Lung (tissue), 17 donors: ENCODE measurements at places on chromosomes 13 and 19. TPM values are rescaled to one million over a fixed set of nuclear protein-coding genes. Genes with fewer than 3 reads are reported as not detected.

The MIR17HG gene
- polyA plus RNA-seq = 0.60 TPM

GRCh38 chr13:43293986-43294385 is 270.6 kb downstream of the DNAJC15 start:
- no peaks in the 10 kb centered on the region for H3K36me3 ChIP-seq
- DNase-seq = no peak
- H3K4me3 ChIP-seq = no peak overlapping the region
- H3K27ac ChIP-seq = no peak overlapping the region

- no peaks in the 10 kb centered on the region for H3K36me3 ChIP-seq
- no peak for DNase-seq
- no peaks in the 10 kb centered on the region for H3K27me3 ChIP-seq
- no peaks in the 10 kb centered on the region for H3K4me1 ChIP-seq
- no peak overlapping the region for H3K4me3 ChIP-seq
These were observed 65.6 kb downstream of the UFM1 start for GRCh38 chr13:38415233-38415632.

The HPN gene
- 22.5 TPM for polyA plus RNA-seq

DNA sequence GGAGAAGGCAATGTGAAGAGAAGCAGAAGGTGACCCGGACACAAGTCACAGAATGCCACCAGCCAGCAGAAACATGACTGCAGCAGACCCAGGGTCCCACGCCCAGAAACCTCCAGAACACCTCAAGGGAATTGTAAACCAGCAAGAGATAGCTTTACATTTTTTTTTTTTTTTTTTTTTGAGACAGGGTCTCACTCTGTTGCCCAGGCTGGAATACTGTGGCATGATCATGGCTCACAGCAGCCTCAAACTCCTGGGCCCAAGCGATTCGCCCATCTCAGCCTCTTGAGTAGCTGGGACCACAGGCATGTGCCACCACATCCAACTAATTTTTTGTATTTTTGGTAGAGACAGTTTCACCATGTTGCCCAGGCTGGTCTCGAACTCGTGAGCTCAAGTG is 10.5 kb upstream of the CEACAM20 start:
- H3K27me3 ChIP-seq = no peaks in the 10 kb centered on the region
- H3K4me1 ChIP-seq = no peaks in the 10 kb centered on the region
- no peak overlapping the region for H3K27ac ChIP-seq
- H3K36me3 ChIP-seq = no peaks in the 10 kb centered on the region

GRCh38 chr13:98368019-98368418 is 190.9 kb upstream of the RNF113B start:
- peaks cover 7% of the 10 kb centered on the region for H3K4me1 ChIP-seq
- H3K4me3 ChIP-seq = no peak overlapping the region
- DNase-seq = no peak

DNA sequence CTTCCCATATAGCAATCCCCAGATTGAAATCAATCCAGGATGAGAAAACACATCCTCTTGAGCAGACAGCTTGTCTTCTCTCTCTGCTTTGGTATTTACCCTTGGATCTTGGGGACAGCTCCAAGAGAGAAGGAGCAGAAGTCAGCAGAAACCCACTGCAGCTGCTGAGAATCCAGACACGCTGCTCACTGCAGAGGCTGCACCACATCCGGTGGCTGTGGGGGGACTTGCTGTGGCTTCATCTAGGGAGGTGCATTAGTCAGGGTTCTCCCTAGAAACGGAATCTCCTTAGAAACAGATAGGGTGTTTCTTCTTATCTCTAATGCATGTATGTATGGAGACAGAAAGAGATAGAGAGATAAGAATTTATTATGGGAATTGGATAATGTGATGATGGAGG is 2.7 kb downstream of the CYP4F12 start:
- no peak overlapping the region for H3K4me3 ChIP-seq
- H3K27ac ChIP-seq = no peak overlapping the region
- no peaks in the 10 kb centered on the region for H3K36me3 ChIP-seq
- peaks cover 17% of the 10 kb centered on the region for H3K4me1 ChIP-seq

The CACNG7 gene
- polyA plus RNA-seq = not detected

The ZNF878 gene
- 0.22 TPM for polyA plus RNA-seq

- peak overlapping the region; percentile 93 for H3K27ac ChIP-seq
- peak; percentile 29 for DNase-seq
- H3K4me1 ChIP-seq = peaks cover 10% of the 10 kb centered on the region
- peak overlapping the region; percentile 31 for H3K4me3 ChIP-seq
- H3K36me3 ChIP-seq = no peaks in the 10 kb centered on the region
- H3K27me3 ChIP-seq = no peaks in the 10 kb centered on the region
These were observed 638 bp downstream of the ADGRE5 start for GRCh38 chr19:14381689-14382474.

DNA sequence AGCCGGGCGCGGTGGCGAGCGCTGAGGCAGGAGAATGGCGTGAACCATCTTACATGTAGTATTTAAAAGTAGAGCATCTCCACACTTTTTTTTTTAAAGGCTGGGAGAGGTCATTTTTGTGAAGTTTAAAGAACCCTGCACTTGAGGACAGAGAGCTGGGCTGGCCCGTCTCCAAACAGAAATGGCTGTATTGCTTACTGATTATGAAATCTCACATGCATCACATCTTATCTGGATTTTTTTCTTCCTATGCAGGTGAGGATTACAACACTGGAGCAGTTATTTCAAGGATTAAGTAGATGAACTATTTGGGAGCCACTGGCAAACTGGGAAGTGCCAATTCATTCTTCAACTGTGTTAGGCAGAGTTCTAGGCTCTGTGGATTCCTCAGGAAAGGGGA is 59.5 kb downstream of the TEX26 start:
- H3K4me3 ChIP-seq = no peak overlapping the region
- no peak for DNase-seq
- H3K27me3 ChIP-seq = no peaks in the 10 kb centered on the region
- no peaks in the 10 kb centered on the region for H3K4me1 ChIP-seq
- H3K27ac ChIP-seq = no peak overlapping the region

DNA sequence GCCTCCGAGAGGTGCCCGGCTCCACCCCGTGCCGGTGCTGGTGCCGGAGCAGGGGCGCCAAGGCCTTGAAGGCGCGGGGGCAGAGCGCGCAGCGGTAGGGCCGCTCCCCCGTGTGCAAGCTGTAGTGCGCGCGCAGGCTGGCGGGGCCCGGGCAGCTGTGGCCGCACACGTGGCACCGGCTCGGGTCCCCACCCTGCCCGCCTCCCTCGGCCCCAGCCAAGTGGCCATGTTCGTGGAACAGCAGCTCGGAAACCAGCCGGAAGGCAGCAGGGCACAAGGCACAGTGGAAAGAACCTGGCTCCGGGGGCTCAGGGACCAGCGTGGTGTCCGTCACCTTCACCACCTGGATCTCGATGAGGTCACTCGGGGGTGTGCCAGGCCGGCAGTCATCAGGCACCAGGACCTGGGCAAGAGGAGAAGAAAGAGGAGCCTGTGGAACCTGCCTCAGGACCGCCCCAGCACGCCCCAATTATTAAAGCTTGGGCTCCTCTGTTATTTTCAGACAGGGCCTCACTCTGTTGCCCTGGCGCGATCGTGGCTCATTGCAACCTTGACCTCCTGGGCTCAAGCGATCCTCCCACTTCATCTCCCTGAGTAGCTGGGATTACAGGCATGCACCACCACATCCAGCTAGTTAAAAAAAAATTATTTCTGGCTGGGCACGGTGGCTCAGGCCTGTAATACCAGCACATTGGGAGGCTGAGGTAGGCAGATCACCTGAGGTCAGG is 2.0 kb downstream of the ZNF784 start:
- no peak for DNase-seq
- peaks cover 6% of the 10 kb centered on the region for H3K36me3 ChIP-seq
- H3K27ac ChIP-seq = no peak overlapping the region
- H3K4me1 ChIP-seq = peaks cover 3% of the 10 kb centered on the region

The MBD3L5 gene
- not detected for polyA plus RNA-seq

DNA sequence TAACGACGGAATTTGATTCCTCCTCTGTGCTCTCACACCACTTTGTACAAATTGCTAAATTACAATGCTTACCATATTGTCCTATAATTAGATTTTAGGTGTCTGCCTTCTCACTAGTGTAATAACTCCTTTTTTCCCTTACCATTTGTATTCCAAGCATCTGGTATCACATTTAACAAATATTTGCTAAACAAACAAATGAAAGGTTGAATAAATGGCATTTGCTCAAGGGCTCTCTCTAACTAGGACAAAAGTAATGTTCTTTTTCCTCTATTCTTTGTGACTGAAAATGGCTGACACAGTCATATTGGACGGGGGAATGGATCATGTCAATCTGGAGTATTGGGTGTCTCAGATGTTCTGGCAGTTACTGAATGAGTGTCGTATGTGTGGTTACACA is 99.7 kb downstream of the ENOX1 start:
- H3K4me1 ChIP-seq = peaks cover 4% of the 10 kb centered on the region
- H3K4me3 ChIP-seq = no peak overlapping the region
- H3K27ac ChIP-seq = peak overlapping the region; percentile 54
- no peaks in the 10 kb centered on the region for H3K27me3 ChIP-seq

DNA sequence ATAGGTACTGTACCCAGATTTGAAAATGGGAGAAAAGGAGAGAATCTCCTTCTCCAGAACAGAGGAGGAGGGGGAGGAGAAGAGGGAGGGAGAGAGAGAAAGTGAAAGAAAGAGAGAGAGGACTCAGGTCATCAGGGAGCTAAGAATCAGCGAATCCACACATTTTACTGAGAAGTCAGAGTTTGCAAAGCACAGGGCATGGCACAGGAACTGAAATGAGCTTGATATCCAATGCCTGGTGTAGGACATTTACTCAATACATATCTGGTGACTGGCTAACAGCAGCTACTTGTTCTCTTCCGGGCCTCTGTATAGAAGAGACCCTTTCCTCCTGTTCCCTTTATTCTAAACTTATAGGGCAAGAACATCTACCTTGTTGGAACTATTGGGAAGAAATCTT is 375.1 kb downstream of the KLF5 start:
- H3K27ac ChIP-seq = no peak overlapping the region
- H3K4me1 ChIP-seq = no peaks in the 10 kb centered on the region
- no peaks in the 10 kb centered on the region for H3K27me3 ChIP-seq
- DNase-seq = no peak

GRCh38 chr19:14450168-14450874 is 17.2 kb downstream of the PKN1 start:
- no peaks in the 10 kb centered on the region for H3K4me1 ChIP-seq
- no peak overlapping the region for H3K27ac ChIP-seq
- DNase-seq = peak; percentile 35
- no peak overlapping the region for H3K4me3 ChIP-seq
- H3K36me3 ChIP-seq = peaks cover 31% of the 10 kb centered on the region

The CLDN10 gene
- 14.5 TPM for polyA plus RNA-seq

- peaks cover 5% of the 10 kb centered on the region for H3K4me1 ChIP-seq
- peak; percentile 28 for DNase-seq
- H3K36me3 ChIP-seq = no peaks in the 10 kb centered on the region
- H3K27me3 ChIP-seq = peaks cover 39% of the 10 kb centered on the region
These were observed 943 bp downstream of the SLAIN1 start for GRCh38 chr13:77698201-77699058.

- no peaks in the 10 kb centered on the region for H3K36me3 ChIP-seq
- H3K27ac ChIP-seq = no peak overlapping the region
- no peaks in the 10 kb centered on the region for H3K27me3 ChIP-seq
These were observed 12.9 kb downstream of the TBC1D4 start for GRCh38 chr13:75469047-75469446.

The ZNF45 gene
- polyA plus RNA-seq = 2.8 TPM

DNA sequence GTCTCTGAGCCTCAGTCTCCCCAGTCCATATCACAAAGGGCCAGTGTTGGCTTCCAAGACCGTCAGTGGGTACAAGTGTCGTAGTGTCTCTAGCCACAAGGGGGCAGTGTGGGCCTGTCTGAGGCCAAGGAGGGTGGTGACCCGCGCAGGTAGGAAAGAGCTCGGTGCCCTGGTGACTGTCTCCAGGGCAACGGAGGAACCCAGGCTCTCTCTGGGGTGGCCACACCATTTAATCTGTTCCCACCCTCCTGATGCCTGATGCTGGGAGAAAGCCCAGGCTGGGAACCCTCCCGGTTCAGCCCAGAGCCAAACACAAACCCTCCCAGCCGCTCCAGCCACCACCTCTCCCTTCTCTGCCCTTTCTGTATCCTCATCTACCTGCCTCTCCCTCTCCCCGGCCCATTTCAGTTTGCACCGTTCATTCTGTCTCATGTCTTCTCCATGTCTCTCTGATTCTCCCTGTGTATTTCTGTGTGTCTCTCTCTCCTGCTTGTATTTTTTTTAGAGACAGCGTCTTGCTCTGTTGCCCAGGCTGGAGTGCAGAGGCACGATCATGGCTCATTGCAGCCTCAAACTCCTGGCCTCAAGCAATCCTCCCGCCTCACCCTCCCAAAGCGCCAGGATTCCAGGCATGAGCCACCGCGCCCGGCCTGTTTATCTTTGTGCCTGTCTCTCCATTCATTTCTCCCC is 17.5 kb upstream of the MEIS3 start:
- DNase-seq = peak; percentile 60
- H3K27me3 ChIP-seq = no peaks in the 10 kb centered on the region
- H3K4me1 ChIP-seq = no peaks in the 10 kb centered on the region

GRCh38 chr13:77876176-77876575 is 42.5 kb downstream of the EDNRB start:
- DNase-seq = peak; percentile 41
- peaks cover 5% of the 10 kb centered on the region for H3K4me1 ChIP-seq
- no peak overlapping the region for H3K27ac ChIP-seq
- H3K27me3 ChIP-seq = no peaks in the 10 kb centered on the region
- H3K36me3 ChIP-seq = no peaks in the 10 kb centered on the region

DNA sequence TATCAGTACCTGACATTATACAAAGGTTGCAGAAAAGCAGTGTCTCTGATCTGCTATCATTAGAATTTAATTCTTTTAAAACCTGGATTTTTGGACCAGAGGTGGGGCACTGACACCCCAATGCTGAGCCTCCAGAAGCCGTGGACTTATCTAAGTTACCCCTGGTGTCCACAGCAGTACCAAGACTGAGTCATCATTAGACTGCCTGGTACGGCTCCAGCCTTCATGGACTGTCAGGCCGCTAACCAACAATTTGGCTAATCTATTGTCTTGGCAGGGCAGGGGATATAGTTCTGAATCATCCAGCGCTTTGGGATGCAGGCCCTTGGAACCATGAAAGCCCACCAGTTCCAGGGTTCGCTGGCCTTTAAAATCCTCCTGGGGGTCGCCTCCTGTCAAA is 78.3 kb downstream of the TSHZ3 start:
- H3K27ac ChIP-seq = no peak overlapping the region
- no peaks in the 10 kb centered on the region for H3K27me3 ChIP-seq
- H3K4me1 ChIP-seq = no peaks in the 10 kb centered on the region
- no peak for DNase-seq

- H3K4me1 ChIP-seq = peaks cover 16% of the 10 kb centered on the region
- no peaks in the 10 kb centered on the region for H3K27me3 ChIP-seq
- no peaks in the 10 kb centered on the region for H3K36me3 ChIP-seq
- peak within 1 kb of the TSS; percentile 71 for H3K4me3 ChIP-seq
- peak; percentile 95 for DNase-seq
These were observed at the start of gene ZNF415 for GRCh38 chr19:53132141-53132991. Gene ZNF415 (minus strand): TSS chr19:53132910. CDS start chr19:53122676, 10,234 bp downstream.

DNA sequence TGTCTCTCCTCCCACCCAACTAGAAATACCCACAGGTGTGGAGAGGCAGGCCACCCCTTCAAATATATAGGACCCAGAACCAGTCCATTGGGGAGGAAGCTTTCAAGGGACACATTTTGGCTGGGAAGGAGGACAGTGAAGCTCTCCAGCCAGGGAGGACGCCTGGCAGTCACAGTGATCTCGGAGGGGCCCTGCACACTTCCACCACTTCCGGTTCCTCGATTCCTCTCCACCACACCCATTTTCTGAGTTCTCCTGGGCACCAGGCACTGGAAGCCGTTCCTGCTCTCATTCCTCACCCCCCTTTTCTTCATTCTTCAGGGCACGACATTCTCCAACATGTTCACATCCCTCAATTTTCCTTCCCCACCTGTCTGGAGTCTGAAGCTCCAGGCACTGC is 30.4 kb upstream of the CEACAM21 start:
- H3K36me3 ChIP-seq = no peaks in the 10 kb centered on the region
- H3K4me1 ChIP-seq = no peaks in the 10 kb centered on the region
- peak overlapping the region; percentile 61 for H3K27ac ChIP-seq
- H3K27me3 ChIP-seq = no peaks in the 10 kb centered on the region

The DNAAF3 gene
- polyA plus RNA-seq = 10.9 TPM
